ENCODE measurements at places on chromosomes 3 and 15.

GRCh38 chr3:196163666-196164493, 47.3 kb downstream of the ZDHHC19 start:
- DNase-seq: no peak

DNA sequence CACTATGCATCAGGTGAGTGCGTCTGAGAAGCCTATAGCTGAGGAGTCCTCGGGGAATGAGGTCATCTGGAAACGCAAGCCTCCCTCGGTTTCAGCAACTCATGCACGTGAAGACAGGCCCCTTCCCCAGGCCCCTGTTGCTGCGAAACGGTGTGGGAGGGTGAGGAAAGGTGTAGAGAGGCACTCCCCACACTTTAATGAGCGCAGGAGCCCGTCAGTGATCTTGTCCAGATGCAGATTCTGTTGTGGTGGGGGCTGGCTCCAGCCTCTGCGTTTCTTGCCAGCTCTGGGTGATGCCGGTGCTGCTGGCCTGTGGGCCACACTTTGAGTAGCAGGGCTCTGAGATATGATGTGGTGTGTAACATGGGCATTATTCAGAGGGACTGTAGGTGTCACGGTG, 38.6 kb upstream of the LACTB start:
- DNase-seq: no peak

DNA sequence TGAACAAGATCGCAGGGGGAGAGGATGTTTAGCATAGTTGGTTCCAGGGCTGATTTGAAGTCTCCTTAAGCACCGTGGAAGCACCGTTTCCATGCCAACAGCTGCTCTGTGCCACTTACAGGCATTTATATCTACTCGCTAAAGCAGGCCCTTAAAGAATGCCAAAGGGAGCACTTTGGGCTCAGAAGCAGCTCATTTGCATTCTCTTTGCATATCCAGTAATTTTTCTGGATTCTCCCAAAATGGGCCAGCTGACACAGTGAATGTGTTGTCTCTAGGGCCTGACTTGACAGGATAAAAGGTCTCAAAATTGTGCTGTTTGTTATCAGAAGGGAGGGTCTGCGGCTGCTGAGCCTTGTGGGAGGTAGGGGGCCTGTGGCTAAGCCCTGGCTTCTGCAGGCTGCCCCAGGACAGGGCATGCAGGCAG, 138.6 kb downstream of the FBLN2 start:
- no peak for DNase-seq

GRCh38 chr3:53199834-53200233, 38.8 kb downstream of the PRKCD start:
- no peak for DNase-seq

DNA sequence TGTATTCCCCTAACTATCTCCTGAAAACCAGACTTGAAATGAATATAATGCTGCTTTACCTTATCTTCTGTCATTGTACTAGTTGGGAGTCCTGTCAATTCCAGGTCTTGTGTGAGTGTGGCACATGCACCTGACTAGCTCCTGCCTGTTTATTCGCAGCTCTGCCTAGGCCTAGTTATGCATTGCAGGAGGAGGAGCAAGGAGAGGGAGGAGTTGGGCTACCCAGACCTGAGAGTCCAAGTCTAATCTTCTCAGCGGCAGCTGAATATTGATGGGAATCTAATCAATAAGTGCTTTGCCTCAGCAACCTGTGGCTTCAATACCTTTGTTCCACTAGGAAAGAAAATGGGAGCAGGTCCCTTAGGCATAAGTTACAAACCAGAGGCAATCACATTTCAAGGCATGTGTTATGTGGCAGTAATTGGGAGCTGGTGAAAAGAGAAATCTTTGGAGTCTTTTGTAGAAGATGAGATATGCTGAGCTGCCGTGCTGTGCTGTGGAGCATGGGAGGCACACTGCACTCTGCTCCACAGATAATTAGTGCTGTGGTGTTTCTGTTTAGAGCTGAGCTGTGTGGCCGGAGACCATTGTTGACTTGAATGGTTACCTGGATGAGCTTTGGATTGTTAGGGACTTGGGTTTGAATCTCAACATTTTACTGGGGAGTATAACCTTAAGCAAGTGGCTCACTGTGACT, at the start of gene SLC2A2:
Gene SLC2A2 (minus strand): TSS at position 124 of the 697 bp plus-strand sequence. CDS start 50 bp downstream, at position 74.
- DNase-seq: no peak

DNA sequence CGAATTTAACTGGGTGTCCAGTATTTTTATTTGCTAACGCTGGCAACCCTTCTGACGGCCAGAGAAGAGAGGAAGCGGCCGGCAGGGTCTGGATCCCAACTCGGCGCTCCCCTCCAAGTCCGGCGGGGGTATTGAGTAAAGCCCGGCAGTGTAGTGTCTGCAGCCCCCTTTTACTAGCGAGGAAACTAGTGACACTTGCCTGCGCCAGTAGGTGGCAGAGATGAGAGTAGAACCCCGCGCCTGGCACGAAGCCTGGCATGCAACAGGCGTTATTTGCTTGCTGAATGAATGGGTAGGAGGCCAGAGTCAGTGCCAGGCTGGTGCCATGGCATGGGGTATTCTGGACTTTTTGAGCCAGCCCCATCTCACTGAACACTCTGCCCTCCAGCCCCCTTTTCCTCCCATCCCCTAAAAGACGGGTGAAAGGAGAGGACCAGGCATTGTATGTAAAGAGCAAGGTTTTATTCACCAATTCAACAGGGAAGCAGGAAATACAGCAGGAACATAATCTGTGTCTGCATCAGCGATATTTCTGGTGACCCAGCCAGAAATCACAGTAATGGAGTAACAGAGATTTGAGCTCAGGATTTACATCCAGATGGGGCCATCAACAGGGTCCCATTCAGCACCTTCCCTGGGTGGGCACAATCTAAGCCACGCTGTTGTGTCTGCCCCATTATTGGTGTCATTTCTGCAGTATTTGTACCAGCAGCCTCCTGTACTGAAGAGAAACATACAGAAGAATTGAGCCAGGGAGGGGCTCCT, 788 bp upstream of the WDR73 start:
- peak; percentile 67 for DNase-seq

DNA sequence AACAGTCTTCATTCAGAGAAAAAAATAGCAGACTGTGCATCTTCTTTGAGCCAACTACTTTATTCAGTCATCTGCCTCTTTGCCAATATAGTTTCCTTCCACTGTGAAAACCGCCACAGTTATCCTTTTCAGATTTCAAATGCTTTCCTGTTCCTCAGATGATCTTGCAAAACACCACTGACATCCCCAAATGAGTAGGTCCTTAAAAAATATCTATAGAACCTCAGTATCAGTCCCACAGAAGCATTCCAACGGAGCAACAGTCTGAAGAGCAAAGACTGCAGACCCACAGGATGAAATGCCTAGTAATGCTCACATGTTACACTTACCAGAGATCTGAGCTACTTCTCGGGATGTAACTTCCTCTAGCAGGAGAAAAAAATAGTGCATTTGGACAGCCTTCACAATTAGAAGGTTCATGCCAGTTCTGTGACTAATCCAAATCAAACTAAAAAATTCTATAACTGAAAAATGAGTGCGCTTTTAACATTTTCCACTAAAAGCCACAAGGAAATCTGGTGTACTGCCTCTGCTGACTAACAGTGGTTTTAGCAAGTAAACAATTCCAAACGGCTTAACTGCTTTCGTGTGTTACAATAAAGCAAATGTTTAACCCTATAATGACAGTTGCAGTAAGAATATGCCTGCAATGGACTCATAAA, at the start of gene ANKRD28:
Gene ANKRD28 (minus strand): TSS at position 338 of the 662 bp plus-strand sequence. CDS start 1,458 bp downstream, outside the sequence.
- peak; percentile 83 for DNase-seq

DNA sequence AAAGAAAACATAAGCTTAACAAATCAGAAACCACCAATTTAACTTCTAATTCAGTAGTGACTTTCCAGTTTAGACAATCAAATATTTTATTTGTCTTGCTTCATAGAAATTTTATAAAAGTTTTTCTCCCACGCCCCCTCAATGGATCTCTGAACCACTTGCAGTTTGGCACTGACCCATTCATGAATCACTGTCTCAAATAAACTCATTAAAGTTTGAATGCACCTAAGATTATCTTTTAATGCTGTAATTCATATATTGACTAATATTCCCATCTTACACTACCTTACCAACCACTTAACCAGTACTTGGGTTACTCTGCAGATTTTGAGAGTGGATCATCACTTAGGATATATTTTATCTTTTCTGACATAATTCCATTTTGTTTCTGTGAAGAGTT, 880.2 kb downstream of the OTOL1 start:
- DNase-seq: no peak

DNA sequence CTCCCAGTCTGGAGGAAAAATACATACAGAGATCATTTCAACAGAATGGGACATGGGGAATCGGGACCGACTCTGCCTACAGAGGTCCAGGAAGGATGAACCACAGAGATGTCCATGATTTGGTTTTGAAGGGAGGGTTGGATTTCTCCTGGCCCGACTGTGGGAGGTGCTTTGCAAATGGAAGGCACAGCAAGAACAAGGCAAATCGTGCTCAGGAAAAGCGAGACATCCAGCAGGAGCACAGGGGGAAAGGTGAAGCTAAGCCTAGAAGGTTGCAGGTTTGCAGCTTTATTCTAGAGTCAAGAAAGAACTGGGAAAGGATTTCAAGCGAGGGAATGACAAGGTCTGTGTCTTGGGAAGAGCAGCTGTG, 181.9 kb downstream of the OPA1 start:
- no peak for DNase-seq

- no peak for DNase-seq
These were observed 101.5 kb downstream of the ROBO2 start for GRCh38 chr3:77141423-77141822.

- no peak for DNase-seq
These were observed 9.1 kb downstream of the GHRL start for GRCh38 chr3:10283638-10284037.

- no peak for DNase-seq
These were observed 663.1 kb upstream of the ADAMTS9 start for GRCh38 chr3:65350801-65351476.

- DNase-seq: no peak
These were observed 899.8 kb downstream of the FHIT start for GRCh38 chr3:60351481-60351880.
